ENCODE measurements at places on chromosomes 3 and 15.

DNA sequence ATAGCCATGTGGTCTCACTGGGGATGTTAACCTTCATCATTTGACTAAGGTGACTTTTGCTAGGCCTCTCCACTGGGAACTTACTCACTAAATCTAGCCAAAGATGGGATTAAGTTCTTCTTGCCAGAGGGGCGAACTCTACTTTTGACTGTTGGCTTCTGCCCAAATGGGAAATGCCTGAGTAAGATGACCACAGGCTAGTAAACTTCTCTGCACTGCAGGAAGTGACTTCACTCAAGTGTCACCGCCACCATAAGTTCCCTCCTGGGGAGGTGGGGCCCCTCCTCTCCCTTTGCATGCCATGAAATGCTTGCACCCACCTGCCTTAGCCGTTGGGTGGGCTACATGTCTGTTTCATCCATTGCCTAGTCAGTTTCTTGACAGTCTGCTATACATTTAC, 388.3 kb downstream of the FEZF2 start:
- DNase-seq: no peak

DNA sequence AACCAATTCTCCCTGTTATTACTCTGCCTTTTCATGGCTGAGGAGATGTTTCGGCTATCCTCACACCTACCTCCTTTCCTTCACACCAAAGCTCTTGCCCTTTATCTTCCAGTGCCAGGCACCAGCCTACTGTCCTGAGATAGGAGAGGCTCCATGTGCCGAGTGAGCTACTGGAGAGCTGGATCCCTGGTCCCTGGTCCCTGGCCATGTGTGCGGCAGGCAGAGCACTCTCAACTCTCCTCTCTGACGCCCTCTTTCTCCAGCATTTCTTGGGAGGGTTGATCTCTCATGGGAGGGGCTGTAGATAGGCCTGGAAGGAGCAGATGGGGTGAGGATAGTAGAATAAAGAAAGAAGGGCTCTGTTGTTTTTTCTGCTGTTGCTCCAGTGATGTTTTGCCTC, 277.1 kb upstream of the UMPS start:
- no peak for DNase-seq

- no peak for DNase-seq
Observed at GRCh38 chr3:105246536-105246935, 120.2 kb upstream of the ALCAM start.

- DNase-seq: no peak
Observed at GRCh38 chr3:135944831-135945230, 20.7 kb upstream of the PPP2R3A start.

DNA sequence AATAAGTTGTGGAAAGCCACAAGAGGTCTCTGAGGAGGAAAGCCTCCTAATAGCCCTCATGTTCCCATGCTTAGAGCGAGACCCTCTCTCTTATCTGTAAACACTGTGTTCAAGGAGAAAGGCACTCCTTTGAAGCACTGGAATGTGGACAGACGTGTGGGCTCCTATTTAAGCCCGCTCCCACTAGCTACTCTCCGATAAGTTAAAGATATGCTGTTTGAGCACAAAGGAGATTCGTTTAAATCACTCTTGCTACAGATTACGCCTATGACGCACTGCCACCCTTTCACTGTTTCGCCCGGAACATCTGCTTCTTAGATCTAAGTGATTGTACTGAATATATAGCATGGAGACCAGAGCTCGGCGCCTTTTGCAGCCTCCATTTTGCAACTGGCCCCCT, 57.8 kb upstream of the FAM3D start:
- DNase-seq: no peak

DNA sequence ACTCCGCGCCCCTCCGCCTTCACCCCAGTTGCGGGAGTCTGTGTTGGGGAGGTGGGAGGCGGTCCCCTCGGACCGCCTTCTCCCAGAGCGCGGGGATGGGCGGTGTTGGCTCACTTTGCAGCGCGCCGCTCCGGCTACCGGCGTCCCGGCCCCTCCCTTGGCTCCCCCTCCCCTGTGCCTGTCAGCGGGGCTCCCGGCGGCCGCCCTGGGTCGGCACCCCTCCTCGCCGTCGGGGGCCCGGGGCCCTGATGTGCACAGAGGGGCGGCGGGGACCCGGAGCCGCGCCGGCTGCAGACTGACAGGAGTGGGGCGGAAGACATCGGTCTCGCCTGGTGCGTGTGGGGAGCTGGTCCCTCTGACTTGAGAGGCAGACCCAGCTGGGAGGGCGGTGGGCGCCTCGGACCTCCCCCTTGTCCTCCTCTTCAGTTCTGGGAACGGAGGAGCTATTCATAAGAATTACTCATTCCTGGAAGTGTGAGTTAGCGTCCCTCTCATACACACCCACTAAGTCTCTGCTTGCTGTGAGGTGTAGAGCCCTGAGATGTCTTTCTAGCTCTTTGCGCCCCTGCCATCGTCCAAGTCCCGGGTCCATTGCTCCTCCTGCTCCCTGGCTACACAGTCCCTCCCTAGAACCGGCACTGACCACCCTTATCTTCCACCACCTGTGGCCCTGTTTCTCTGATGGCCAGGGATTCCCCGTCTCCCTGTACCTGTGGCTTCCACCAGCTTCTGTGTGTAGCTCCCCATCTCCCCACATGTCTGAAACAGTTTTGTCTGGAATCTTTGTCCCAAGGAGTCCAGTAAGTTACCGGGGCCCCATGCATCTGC, 42.3 kb upstream of the ROPN1 start:
- DNase-seq: no peak

DNA sequence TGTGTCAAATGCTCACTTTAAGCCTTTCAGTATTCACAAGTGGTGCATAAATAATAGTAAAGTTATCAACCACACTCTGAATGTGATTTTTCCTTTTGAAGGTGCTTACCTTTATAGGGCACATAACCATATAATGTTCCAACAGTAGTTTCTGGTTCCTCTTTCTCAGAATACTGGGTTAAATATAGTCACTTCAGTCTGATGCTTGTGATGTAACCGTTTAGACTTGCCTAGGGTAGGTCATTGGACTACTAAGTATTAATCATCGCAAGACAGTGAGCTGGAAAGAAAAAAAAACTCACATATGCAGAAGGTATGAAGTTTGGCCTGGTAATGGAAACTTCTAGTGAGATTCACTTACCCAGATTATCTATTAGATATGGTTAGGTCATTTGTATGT, 1.9 kb downstream of the KBTBD8 start:
- no peak for DNase-seq

DNA sequence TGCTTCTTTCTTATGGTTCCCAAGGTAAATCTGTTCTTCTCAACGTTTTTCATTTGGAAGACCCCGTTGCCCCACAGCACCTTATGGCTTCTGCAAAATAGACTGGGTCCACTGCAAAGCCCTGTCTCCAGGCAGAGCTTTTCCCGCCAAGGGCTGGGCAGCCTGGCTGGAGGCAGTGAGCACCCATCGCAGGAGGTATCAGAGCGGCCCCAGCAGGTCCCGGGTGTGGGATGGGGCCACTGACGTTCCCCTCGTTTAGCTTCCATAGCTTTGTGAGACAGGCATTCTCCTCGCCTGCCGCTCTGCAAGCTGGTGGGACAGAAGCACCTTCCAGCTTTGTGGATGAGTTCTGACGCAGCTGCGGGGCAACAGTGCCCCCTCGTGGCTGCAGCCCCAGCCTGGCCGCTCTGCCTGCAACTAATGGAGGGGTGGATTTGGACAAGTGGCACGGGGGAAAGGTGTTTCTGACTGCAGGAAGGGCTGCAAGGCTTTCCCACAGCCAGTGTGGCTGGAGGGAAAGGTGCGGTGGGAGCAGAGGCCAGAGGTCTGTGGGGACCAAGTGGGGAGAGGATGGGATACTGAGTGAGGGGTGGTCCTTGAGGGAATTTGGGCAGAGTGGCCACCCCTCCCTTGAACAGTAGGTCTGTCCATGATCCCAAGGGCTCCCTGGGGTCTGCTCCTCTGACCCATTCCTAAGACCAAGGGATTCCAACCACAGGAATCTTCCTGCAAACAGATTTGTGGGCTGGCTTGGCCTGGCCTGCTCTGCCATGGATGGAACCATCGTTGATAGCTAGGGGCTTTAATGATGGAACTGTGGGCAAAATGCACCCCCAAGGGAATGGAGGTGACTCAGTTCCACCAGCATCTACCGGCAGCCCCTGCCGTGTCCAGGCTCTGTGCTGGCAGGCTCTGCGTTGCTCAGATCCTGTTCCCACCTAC, 99.4 kb downstream of the FBLN2 start:
- DNase-seq: peak; percentile 85

DNA sequence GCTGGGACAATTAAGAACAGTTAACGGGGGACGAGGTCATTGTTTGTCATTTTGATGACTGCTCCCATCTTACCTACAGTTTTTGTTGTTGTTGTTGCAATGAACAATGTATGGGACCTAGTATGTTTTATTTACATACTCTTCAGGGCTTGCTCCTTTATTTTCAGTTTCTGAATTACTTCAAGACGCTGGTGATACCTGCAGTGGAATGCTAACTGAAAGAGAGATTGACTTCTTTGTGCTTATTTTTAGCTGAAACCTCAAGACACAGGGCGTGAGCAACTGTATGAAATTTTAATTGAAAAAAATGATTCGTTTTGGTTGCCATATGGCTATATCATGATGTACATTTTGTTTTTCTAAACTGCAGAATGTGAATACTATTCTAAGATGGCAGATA, 297.9 kb downstream of the EDEM1 start:
- no peak for DNase-seq

DNA sequence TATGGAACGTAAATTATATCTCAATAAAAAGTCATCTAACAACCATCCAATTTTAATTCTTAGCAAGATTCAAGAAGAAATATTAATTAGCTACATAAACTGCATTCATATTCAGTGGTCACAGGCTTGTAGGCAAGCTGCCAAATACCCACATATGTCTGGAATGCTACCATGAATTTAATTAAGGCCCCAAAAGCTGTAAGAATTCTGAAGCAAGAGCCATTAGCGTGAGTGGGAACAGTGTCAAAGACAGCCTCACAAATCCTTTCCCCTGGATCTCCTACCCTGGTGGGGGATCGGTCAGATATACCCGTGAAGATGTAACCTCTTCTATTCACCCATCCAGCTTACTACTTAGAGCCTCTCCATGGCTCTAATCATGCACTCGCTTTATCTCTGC, 40.0 kb downstream of the ATG7 start:
- no peak for DNase-seq

DNA sequence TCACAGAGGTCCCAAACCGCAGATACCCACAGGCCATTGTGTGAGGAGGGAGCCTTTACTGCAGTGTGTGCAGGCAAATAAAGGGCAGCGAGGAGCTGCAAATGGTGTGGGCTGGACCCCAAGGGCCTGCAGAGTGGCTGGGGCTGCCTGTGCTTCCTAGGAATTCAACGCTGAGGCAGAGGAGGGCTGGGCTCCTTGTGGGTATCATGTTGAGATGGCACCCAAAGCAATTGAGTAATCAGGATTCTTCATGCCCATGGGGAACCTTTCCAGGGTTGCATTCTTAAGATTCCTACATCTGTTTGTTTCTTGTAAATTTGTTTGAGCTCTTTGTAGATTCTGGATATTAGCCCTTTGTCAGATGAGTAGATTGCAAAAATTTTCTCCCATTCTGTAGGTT, 85.4 kb upstream of the LIPC start:
- DNase-seq: no peak

GRCh38 chr3:179083977-179084376, 12.4 kb upstream of the ZMAT3 start:
- DNase-seq: no peak

DNA sequence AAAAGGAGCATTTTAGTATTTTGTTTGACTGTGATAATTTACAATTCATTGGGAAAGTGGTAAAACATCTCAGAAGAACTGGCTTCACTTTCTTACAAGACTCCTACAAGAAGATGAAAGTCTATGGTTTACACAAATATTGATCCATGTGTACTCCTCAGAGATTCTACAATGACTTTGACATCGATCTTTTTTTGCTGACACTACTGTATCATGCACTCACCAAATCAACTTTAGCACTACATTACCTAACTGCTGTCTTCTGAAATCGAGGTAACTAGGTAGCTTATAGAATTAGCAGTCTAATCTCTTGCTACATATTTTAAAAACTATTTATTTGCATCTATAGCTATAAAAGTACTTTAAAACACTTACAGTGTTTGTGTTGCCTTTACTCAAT, 757.6 kb downstream of the TBL1XR1 start:
- no peak for DNase-seq

DNA sequence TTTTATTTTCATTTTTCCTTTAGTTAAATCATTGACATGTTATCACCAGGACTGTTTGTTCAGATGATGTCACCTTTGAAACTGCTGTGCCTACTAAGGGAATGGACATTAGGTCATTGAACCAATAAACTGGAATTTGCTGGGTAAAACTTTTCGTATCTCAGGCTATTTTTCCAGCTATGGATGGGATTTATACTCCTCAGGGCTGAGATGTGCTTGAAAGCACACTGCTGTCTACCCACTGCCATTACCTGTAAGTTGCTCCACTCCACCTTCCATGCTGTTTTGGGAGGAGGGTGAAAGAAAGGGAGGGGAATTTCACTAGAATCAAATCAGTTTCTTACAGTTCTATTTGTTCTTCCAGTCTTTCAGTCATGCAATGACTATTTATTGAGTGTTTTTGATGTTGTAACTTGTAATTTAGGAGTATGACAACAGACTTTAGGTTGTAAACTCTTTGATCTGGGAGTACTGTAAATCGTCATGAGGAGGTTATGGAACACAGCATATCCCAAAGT, 11.3 kb downstream of the EHD4 start:
- peak; percentile 49 for DNase-seq

DNA sequence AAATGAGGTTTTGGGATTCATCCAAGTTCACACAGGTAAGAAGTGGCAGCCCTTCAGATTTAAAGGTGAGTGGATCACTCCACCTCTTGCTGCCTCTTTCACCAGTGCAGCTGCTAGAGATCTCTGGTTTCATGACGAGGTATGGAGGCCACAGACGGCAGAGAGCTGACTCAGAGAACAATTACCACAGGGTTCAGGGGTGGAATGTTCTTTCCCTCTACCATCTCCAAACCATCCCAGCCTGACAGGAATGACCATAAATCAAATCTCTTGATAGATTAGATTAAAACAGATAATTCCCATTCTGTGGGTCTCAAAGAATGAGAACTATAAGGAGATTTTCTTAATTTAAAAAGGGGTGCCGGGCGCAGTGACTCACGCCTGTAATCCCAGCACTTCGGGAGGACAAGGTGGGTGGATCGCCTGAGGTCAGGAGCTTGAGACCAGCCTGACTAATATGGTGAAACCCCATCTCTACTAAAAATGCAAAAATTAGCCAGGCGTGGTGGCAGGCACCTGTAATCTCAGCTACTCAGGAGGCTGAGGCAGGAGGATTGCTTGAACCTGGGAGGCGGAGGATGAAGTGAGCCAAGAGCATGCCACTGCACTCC, 174.2 kb upstream of the ATP11B start:
- no peak for DNase-seq

- DNase-seq: no peak
Observed at GRCh38 chr3:43727930-43728329, 37.2 kb downstream of the ABHD5 start.

Measured in HT-29 (cell line).